Mammary epithelial cell (primary cell): ENCODE measurements at places on chromosomes 2 and 18. TPM values are rescaled to one million over a fixed set of nuclear protein-coding genes. Genes with fewer than 3 reads are reported as not detected.
A peak's percentile ranks its signal among the peaks of the same experiment; 100 is the strongest.

DNA sequence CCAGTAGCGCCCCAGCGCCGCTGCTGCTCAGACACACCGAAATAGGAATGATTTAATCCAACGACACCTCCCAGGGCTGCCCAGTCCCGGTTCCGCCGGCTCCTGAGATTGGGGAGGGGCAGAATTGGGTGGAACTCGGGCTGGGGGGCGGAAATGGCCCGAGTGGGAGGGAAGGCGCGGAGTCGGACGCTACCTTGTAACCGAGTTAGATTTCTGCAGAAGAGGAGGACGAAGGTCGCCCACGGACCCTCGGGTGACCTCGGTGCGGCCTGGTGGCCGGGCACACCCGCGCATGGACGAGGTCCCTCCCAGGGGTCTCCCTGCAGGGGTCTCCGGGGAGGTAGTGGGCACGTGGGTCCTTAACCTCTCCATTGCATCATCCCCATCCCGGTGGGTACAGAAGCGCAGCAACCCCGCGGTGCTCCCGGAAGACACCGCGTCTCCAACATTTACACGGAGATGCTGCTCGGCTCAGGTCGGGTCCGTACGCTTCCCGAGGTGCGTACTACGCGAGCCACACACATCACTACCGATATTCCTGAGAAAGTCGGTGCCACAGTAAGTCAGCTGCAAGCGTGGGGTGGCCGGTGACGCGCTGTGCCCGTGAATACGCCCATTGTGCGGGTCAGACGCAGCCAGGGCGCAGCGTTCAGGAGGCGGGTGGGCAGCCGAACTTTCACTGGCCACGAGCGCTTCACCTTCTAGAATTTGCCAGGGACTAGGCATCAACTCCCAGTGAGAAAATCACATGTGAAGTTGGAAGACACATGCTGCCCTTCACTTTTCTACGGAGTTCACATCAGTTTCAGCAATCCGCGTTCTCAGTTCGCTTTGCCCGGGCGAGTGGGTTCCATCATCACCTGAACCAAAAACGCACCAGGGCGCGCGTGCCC, 3.0 kb downstream of the ZNF516 start:
- peak; percentile 56 for DNase-seq

- no peak for DNase-seq
Measured at GRCh38 chr2:233311241-233311926, 3.8 kb downstream of the SAG start.

GRCh38 chr2:29370173-29370572, 255.0 kb downstream of the CLIP4 start:
- no peak for DNase-seq

GRCh38 chr18:10010611-10011015, 96.8 kb downstream of the VAPA start:
- DNase-seq, result peak; percentile 8

GRCh38 chr2:200353120-200353519, 46.6 kb downstream of the SPATS2L start:
- no peak for DNase-seq

DNA sequence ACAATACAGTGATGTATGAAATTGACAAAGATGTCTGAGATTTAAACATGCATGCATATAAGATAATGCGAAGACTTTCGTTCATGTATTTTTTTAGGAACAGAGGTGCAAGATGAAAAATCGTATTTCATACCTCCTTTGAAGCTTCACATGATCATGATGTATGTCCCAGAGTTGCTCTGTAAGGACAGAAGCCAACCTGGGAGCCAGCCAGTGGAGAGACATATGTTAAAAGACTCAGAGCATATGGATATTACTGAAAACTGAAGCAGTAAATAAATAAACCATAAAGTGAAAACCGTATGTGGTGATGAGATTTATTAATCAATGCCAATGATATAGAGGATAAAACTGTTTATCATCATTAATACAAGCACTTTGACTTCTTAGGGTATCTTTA, 424.4 kb upstream of the NETO1 start:
- DNase-seq, result no peak

- DNase-seq, result no peak
Measured at GRCh38 chr18:34965108-34965507, 76.1 kb upstream of the MAPRE2 start.

DNA sequence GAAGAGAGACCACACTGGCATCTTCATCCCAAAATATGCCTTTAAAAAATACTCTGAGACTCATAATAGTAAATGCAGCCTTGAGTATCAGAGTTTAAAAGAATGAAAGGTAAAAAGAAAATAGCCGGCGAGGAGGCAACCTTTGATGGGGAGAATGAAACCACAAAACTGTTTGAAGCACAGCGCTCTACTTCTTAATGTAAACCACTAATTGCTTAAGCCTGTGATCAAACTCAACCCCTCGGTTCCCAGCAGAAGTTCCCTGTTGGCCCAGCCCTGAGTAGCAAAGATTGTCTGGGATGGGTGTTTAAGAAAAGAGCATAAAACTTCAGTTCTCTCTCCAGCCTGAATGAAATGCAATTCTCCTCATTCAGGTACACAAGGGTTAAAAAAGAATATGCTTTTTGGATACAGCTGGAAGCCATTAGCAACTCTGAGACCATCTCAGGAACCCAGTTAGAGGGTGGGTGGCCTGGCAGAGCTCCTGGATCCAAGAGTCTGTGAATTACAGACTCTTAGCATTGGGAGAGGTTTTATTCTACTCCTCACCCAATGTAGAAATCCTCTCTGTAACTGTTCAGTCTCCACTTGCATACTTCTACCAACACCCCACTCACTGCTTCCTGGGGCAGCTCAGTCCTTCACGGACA, 44.8 kb downstream of the VIT start:
- no peak for DNase-seq

- DNase-seq, result peak; percentile 48
Measured at GRCh38 chr18:77111449-77111848, 21.1 kb downstream of the MBP start.

GRCh38 chr2:26086155-26086637, 52.3 kb downstream of the RAB10 start:
- DNase-seq, result peak; percentile 79

DNA sequence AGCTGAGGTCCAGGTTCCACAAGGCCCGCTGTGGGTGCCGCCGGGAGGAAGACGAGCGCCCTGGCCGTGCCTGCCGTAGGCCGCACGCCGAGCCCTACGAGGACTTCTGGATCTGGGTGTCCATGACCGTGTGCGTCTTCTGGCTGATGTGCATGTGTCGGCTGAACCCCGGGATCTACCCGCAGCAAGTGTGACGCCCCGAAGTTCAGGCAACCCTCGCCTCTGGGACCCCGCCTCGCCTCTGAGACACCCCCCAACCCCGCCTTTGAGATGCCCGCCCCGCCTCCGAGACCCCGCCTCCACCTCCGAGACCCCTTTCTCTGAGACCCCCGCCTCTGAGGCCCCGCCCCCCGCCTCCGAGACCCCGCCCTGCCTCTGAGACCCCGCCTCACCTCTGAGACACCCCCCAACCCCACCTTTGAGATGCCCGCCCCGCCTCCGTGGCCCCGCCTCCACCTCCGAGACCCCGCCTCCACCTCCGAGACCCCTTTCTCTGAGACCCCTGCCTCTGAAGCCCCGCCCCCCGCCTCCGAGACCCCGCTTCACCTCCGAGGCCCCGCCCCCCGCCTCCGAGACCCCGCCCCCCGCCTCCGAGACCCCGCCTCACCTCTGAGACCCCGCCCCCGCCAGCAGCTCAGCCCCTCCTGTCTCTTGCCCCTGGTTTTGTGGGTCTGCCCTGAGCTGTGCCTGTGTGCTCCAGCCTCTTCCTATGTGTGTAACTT, 3.7 kb downstream of the RTP5 start:
- DNase-seq, result no peak

GRCh38 chr2:200681697-200682096, 95.9 kb downstream of the AOX1 start:
- no peak for DNase-seq

- DNase-seq, result no peak
Measured at GRCh38 chr18:22585821-22586220, 168.1 kb upstream of the CTAGE1 start.

DNA sequence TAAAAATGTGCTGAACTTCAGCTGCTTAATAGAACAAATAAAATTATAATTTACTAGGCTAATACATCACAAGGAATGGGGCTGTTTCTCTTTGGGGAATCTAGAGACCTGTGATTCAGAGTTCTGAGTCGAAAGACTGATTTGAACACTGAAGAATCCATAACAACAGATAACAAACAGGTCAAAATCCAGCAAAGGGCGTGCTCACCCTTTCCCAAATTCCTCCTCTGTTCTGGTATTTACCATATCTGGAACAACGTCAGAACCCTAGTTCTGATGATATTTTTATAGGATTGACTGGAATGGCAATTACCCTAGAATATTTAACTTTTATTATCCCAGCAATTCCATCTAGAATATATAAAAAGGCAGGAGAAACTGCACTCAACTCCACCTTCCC, 66.0 kb upstream of the ITGA6 start:
- no peak for DNase-seq

DNA sequence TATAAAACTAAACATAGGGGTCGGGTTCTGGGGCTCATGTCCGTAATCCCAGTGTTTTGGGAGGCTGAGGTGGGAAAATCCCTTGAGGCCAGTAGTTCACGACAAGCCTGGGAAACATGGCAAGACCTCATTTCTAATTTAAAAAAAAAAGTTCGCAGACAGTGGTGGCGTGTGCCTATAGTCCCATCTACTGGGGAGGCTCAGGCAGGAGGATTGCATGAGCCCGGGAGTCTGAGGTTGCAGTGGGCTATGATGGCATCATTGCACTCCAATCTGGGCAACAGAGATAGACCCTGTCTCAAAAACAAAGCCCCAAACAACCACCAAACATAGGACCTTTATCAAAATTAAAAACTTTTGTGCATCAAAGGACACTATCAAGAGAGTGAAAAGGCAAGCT, 9.8 kb upstream of the HAAO start:
- DNase-seq, result no peak

DNA sequence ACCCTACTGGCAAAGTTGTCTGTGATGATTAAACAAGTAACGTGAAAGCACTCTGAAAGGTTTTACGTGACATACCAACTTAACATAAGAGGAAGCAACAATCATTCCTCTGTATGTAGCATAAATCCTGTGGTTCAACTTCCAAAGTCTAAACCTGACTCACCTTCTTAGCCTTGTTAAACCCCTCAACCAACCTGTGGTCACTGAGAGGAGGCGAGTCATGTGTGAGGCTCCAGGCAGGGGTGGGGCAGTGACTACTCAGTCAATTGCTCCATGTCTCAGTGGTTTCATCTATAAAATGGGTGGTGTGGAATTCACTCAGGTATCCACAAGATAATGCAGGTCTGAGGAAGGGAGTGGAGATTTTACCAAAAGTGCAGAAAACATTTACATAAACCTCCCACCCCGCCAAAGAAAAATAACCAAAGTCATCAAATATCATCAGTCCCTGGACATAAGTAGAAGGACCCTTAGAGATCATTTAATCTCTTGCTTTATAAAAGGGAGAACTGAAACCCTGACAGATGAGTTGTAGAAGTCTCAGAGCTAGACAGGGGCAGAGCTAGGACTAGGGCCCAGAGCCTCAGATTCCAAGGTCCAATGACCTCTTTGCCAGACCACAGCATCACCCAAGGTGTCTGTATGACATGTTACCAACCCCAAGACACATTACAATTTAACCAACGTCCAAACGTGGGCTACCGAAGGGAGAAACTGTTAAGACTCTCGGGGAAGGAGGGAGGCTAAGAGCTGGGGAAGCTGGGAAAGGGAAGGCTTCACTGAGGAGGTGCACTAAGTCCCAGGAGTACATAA, 3.7 kb upstream of the PCBP1 start:
- DNase-seq, result peak; percentile 98

GRCh38 chr18:9020221-9020620, 82.3 kb upstream of the NDUFV2 start:
- DNase-seq, result peak; percentile 58

DNA sequence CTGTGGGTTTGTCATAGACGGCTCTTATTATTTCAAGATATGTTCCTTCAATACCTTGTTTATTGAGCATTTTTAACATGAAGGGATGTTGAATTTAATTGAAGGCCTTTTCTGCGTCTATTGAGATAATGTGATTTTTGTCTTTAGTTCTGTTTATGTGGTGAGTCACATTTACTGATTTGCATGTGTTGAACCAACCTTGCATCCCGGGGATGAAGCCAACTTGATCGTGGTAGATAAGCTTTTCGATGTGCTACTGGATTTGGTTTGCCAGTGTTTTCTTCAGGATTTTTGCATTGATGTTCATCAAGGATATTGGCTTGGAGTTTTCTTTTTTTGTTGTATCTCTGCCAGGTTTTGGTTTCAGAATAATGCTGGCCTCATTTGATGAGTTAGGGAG, 60.5 kb downstream of the GTF3C3 start:
- no peak for DNase-seq

- no peak for DNase-seq
Measured at GRCh38 chr2:36449213-36449612, 93.6 kb downstream of the CRIM1 start.

- no peak for DNase-seq
Measured at GRCh38 chr18:3720159-3720558, 270.2 kb downstream of the TGIF1 start.

AQP12A gene
- total RNA-seq, result not detected in 2 replicates

PCARE gene
- total RNA-seq, result under 0.01 TPM

MALL gene
- total RNA-seq, result 11.5 and 24.7 TPM in 2 replicates

CERKL gene
- 2.0 TPM for total RNA-seq

TTC31 gene
- total RNA-seq, result 11.5 TPM
